ENCODE measurements at places on chromosomes 16 and 17.
A peak's percentile ranks its signal among the peaks of the same experiment; 100 is the strongest.

GRCh38 chr17:29369831-29370735 lies 20.1 kb upstream of the TAOK1 start:
- peak; percentile 67 for DNase-seq

GRCh38 chr17:22470411-22471175 lies 778.3 kb downstream of the KCNJ18 start:
- DNase-seq, result no peak

GRCh38 chr16:23944381-23944780 lies 108.6 kb downstream of the PRKCB start:
- DNase-seq, result no peak

- no peak for DNase-seq
Measured at GRCh38 chr17:9105068-9105868, 84.0 kb downstream of the NTN1 start.

DNA sequence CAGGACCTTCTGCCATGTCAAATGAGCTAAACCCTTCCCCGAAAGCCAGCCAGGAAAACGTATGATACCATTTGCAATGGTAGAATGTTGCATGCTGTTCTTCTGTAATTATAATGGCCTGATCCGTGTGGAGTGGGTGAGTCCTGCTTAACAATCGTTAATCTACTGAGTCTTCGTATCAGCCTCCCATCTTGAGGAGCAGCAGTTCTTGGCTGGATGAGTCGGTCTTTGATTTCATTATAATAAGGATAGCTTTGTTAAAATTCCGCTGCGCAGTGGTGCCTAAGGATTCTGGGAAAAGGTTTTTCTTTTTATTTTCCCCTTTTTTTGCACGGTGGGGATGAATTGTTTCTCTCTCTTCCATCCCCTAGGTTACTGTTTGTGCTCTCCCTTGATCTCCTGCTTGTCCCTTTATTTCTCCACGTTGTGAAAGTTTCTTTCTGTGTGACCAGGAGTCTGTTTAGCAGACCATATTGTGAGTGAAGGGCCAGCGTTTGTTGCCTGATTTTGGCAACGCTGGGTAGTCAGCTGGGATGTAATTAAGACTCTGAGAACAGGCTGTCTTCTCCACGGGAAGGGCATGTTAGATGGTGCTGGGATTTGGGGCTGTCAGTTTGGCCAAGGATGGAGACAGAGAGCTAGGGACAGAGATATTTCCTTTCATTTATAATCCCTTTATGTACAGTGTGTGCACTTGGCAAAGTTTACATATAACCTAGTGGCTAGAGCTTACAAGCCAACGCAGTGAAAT lies 263.0 kb downstream of the FTO start:
- no peak for DNase-seq
